GM04504 (cell line): ENCODE measurements at places on chromosomes 1 and 21.

DNA sequence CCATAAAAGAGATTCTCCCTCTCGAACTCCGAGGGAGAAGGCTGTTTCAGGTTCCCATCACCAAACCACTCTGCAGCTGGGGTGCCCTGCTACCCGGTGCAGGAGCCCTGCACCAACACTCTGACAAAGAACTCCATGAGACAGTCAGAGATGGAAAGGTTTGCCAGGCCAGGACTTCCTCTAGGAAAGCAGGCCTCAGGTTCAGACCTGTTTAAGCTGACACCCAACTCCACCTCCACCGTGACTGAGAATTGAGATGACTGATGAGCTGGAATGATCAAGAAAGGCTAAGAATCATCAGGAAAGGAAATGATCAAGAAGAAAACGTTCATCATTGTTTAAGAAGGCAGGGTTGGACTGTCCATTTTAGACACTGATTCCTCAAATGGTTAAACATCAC is 46.2 kb upstream of the KCNE1 start:
- DNase-seq = no peak

- DNase-seq = no peak
These were observed 431 bp downstream of the MAP1LC3C start for GRCh38 chr1:241998412-241998921.

GRCh38 chr1:222299524-222299923 is 248.4 kb downstream of the HHIPL2 start:
- DNase-seq = no peak

DNA sequence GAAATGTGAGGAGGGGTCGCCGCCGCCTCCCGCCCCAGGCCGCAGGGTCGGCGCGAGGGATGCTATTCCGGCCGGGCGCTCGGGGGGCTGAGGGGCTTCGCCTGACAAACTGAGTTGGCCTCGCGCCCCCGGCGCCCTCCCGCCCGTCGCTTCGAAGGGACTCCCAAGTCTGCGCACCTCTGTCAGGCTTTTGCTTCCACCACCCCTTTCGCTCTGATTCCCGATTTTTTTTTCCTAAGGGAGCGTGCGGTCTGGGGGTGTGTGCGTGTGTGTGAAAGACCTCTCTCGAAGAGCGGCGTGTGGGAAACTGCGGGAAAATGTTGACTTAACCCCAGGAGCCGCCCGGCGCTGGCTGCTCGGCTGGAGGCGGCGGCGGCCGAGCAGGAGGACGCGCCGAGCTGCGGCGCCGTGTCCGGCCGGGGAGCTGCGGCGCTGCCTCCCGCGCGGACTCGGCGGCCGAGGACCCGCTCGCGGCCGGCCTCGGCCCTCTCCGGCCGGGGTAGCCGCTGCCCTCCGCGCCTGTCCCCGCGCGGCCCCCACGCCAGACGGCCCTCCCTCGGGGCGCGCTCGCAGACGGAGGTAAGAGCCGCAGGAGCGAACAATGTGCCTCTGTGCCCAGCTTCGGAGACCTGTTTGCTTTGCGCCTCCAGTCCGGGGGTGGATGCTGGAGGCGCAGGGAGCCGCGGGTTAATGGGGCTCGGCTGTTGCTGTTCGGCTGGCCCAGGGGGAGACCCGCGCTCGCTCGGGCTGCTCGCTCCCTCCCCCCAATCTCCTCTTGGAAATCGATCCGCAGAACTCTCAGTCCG is 1.1 kb downstream of the ADGRL2 start:
- DNase-seq = peak; percentile 19

GRCh38 chr1:151458802-151459330 is 428 bp downstream of the POGZ start:
- no peak for DNase-seq

DNA sequence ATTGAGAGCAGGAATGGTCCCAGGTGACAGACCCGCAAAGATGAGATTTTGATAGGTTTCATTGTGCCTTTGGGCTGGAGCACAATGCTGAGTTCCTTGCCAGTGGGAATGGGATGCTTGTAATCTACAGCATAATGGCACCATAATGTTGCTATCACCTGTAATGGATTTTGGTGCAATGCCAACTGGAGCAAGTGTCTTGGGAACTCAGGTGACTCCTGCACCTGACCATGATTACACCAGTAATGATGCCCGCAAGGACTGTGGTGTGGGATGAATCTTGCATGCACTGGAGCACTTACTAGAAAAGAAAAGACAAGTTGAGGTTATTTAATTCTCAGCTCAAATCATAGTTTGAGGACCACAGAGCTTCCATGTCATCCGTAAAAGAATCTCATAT is 96.7 kb downstream of the PTPRU start:
- DNase-seq = no peak

GRCh38 chr1:224749916-224750315 is 133.8 kb downstream of the CNIH3 start:
- no peak for DNase-seq

DNA sequence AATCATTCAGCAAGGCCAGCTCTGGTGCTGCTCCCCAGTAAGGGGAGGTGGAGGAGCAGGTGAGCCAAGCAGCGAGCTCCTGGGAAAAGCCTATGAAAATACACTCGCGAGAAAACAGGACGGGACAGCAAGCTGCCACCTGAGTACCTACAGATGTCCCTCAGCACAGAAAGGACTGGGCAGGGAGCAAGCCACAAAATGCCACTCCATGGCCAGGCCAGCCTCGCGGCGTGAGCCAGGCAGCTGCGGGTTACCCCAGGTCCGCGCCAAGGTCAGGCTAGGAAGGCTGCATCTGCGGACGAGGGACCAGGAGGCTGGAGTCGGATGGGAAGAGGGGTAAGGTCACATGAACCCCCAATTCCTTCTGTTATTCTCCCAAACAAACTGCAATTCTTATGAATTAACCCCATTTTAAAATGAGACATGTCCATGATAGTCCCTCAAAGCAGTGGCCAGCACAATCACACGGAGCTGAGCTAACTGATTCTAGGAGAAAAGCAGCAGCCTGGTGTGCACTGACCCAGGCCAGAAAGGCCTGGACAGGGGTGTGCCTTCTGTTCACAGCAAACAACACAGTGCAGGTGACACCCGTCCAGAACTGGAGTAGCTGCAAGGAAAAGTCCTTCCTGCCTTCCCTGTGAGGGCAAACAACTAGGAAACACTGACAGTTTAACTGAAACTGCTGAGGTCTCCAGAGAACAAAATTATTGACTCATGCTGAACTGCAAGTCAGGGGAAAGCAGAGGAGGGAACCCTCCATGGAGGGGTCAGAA is 26.5 kb downstream of the PARP1 start:
- no peak for DNase-seq

GRCh38 chr1:219991919-219992318 is 54.4 kb downstream of the EPRS1 start:
- no peak for DNase-seq

DNA sequence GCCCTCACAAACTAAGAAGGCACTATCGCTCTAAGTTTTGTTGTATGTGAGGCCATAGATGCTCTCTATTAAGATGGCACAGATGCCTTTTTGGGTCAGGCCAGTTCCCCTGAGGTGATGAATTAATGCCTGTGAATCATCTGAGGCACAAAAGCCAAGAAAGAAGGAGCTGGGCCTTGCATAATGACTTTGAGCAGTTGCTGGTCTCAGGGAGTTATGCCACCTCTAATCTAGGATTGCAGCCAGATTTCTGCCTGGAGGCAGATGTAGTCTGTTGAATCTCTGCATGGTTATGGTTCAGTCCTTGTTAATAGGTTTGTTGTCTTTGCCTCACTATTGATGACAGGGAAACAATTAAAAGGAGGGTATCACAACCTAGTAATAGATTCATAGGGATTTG is 168.1 kb upstream of the CHRM3 start:
- DNase-seq = no peak

DNA sequence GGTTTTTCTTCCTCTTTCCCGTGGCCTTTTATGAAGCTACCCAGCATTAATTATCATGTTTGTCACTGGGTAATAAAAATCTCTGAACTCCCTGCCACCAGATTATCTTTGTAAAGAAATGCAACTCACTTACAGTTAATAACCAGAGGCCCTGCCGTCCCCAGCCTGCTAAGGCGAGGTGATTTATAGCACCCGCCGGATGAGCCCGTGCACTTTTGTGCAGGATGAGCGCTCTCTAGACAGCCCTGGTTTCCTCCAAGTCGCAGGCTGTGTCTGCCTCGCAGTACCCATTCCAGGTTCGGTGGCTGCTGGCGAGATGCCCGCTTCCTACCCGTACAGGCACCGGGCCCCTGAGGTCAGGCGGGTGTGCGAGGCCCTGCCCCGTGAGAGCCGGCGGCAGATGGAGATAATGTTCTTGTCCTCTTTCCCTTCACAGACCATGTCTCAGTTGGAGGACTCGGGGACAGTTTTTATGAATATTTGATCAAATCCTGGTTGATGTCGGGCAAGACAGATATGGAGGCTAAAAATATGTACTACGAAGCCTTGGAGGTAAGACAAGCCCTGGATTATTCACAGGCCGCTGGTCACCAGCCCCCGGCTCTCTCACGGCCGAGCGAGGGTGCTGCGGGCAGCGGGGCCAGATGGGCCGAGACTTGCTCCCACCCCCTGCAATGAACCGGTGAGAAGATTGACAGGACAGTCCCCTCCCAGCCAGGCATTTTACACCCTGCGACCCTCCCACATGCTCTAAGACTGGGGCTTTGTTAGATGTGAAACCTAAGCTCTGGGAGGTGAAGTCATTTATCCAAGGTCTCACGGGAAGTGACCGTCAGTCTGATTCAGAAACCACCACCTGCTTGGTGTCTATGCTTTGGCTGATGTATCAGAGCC is 28.5 kb upstream of the SELENON start:
- DNase-seq = no peak

DNA sequence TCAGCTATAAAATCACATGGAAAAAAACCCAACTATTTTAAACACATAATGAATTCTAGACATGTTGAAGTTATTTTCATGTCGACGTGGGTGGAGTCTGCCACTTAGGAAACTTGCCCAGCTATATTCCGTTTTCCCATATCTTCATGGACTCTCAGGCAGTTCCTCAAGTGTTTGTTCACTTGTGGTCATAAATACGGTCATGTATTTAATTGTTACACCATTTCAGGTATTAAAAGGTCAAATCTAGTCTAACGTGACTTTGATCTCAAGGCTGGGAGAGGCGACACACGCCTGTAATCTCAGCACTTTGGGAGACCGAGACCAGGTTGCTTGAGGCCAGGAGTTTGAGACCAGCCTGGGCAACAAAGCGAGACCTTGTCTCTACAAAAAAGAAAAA is 346.9 kb downstream of the PBX1 start:
- no peak for DNase-seq

DNA sequence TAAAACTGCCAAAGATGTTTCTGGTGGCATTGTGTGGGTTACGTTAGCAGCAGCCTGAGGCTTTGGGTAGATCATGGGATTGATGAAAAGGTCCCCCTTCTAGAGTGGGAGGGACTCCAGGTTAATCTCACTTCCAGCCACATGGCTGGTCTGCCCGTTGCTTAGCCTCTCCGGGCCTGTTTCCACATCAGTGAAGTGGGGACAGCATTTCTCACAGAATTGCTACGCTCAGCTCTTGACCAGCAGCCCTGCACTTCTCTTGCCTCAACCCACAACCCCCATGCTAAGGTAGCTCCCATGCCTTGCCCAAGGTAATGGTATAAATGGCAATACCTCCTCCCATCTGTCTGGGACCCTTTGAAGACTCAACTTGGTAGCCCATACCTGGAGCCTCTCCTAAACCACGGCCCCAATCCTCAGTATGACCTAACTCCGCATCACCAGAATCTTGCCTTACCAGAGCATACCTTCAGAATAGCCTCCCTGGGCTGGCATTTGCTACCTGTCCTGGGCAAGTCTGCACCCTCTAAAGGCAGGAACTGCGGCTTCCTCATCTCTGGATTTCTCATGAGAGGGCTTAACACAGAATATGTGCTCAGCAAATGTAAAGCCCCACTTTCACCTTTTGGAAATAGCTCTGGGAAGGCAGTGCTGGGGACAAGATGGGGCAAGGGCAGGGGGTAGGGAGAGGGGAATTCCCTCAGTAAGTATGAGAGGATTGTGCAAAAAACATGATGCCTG is 10.9 kb upstream of the GUCA2A start:
- DNase-seq = no peak

DNA sequence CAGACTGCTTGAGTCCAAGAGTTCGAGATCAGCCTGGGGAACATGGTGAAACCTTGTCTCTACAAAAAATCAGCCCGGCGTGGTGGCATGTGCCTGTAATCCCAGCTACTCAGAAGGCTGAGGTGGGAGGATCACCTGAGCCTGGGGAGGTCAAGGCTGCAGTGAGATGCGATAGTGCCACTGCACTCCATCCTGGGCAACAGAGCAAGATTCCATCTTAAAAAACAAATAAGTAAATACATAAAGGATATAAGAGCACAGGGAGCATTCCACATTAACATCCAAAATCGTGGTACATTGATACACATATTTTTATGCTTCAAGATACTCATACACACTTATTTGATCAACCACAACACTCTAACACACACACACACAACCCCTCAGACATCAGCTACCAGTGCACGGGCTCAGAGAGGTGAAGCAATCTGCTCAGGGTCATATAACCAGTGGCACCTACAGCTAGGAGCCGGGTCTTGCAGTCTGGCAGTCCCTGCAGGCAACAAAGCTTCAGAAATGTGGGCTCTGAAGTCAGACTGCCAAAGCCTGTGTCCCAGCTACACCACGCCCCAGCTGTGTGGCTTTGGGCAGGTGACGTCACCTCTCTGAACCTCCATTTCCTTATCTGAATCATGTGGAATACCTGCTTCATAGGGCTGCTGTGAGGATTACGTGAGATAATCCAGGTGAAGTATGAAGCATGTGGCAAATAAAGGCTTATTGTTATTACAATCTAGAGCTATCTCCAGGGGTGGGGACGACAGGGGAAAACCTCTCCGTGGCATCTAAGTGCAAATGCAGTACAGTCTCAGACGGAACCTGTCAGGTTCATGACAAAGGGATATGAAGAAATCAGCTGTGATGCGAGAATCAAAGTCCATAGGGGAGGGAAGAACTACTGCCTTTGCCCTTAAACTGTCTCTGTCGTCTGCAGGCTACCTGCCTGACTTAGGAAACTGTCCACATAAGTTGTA is 4.8 kb upstream of the CRYBG2 start:
- no peak for DNase-seq

GRCh38 chr21:39180429-39181019 is 2.7 kb downstream of the PSMG1 start:
- DNase-seq = no peak

DNA sequence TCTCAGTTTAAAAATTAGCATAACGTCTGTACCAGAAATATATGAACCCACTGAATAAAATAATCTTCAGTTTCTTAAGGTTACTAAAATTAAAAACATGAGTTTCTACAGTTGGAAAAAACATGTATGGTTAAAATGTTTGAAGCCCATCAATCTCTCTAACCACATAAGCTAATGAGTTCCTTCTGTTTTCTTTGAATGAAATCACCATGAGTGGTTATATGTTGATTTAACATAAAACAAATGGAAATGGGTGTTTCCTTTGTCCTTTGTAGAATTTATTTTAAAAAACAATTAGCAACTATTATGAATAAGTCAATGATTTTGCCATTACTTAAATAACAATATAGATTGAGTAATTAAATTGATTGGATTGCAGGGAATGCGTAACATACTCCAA is 3.0 kb upstream of the ADGRL2 start:
- no peak for DNase-seq

DNA sequence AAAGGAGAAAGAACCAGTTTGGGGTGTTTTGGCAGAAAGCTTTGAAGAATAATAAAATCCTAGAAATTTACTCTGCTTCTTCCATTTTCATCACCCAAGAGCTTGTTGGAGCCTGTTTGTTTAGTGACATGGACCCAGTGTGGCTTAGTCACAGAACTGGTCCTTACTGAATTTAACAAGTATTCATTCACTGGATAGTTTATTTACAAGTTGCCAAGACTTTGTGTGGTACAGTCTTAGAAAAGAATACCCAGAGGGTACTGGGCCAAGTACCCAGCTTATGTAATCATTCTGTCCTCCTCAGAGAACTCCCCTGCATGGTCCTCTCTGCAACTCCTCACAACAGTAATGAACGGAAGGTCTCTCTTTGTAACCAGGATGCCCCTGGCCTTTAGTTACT is 16.4 kb downstream of the RAB4A start:
- no peak for DNase-seq
